Activated CD4-positive, CD25-positive, alpha-beta regulatory T cell treated with anti-CD3 and anti-CD28 coated beads, Interleukin-2, amount 50 U/mL, for 16 hours (primary cell): ENCODE measurements at places on chromosomes 3 and 15.

- DNase-seq: no peak
Measured at GRCh38 chr3:153210146-153210545, 48.1 kb downstream of the RAP2B start.

DNA sequence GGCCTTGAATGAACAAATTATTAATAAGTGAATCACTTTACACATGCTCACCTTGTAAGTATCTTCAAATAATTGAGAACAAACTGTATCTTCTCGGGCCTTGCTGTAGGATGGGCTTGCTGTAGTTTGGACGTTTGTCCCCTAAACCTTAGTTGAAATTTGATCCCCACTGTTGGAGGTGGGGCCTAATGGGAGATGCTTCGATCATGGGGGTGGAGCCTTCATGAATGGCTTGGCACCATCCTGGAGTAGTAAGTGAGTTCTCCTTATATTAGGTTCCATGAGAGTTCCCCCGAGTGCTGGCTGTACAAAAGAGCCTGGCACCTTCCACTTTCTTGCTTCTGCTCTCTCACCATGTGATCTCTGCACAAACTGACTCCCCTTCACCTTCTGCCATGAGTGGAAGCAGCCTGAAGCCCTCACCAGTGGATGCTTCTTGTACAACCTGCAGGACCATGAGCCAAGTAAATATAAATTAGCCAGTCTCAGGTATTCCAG, 29.3 kb downstream of the PIGB start:
- no peak for DNase-seq

GRCh38 chr15:26045516-26045915, 182.4 kb upstream of the ATP10A start:
- DNase-seq: no peak

DNA sequence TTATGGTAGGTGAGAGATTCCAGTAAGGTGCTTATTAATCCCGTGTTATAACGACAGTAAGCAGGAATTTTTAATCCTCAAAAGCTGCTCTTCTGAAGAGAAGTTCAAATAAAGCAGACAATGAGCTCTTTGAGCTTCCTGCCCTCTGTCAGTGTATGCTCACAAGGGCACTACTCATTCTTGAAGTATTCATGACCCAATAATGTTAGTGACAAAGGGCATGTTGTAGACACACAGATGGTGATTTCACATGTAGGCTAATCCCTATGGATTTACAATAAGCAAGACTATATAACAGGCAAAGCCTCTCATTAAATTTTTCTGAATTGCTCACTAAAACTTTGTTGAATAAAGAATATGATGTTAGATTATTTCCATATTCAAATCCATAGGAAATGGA, 578.6 kb downstream of the RSL24D1 start:
- no peak for DNase-seq

DNA sequence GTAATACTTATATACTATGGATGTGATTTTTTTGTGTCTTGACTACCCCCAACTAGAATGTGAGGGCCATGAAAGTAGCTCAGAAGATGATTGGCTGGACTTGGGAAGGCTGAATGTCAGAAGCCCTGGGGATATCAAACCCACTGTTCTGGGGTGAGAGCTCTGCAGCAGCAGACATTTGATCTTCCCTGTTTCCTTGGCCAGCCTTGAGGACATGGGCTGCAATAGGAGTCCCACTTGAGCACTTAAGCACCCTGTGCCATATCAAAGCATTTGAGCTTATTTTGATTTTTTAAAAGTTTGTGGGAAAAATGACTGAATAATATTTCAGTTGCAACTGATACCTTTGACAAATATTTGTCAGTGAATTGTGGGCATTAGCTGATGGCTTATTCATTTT, 21.7 kb downstream of the GTF2E1 start:
- DNase-seq: no peak

DNA sequence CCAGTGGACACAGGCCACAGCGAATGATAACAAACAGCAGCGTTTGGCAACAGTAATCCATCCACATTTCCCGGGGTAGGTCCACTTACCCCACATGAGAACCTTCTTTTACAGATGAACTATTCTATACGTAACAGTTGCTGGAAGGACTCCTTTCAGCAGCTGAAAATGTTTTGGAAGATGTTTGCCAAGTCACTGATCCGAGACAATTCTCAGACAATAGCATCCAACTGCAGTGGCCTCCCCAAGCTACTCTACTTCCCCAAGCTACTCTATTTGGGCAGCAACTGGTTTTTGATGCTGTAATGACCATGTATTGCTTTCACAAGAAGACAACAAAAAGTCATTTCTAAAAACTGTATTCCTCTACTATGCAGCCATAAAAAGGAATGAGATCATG, 87.5 kb downstream of the ADAMTS17 start:
- DNase-seq: no peak

GRCh38 chr3:175046601-175047000, 187.5 kb downstream of the NAALADL2 start:
- DNase-seq: no peak

GRCh38 chr15:86038491-86038890, 41.2 kb upstream of the AGBL1 start:
- DNase-seq: no peak

GRCh38 chr3:42276141-42277132, 10.5 kb upstream of the CCK start:
- no peak for DNase-seq

GRCh38 chr3:77256584-77257503, 216.9 kb downstream of the ROBO2 start:
- DNase-seq: no peak

DNA sequence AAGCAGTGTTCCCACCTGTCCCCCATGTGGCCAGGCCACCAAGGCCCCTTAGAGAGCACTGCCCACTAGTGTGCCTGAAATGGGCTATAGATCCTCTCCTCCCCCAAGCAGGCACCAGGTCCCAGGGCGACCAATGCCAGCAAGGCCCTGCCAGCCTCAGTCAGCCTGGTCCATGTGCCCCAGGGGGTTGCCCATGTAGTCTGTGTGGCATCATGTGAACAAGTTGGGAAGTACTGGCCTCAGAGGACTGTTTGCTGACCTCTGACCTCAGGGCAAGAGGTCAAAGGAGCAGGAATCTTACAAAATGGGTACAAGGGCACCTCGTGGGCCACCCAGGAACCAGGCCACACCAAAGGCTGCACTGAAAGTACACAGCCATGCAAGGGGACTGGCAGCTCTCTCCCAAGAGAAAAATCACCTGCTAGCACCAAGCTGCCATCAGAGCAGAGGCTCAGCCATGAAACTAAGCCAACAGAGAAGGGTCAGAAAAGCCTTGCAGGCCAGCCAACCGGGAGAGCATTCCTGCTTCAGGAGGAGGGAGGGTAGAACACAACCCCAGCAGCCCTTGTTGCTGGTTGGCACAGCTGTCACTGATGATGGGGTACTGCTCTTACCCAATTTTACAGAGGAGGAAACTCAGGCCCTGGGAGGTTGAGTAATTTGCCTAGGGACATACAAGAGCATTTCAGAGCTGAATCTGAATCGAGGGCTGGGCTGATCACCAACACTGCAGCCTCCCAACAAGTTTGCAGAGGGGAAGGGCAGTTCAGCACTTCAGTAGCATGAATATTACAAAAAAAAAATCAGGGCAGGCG, 5.2 kb upstream of the FURIN start:
- no peak for DNase-seq

GRCh38 chr3:172042136-172042662, 2.8 kb downstream of the FNDC3B start:
- DNase-seq: no peak

GRCh38 chr15:53527996-53528395, 231.5 kb downstream of the WDR72 start:
- no peak for DNase-seq

GRCh38 chr3:66633402-66634381, 132.9 kb upstream of the LRIG1 start:
- DNase-seq: no peak

GRCh38 chr3:16140116-16140893, 34.2 kb upstream of the GALNT15 start:
- no peak for DNase-seq

DNA sequence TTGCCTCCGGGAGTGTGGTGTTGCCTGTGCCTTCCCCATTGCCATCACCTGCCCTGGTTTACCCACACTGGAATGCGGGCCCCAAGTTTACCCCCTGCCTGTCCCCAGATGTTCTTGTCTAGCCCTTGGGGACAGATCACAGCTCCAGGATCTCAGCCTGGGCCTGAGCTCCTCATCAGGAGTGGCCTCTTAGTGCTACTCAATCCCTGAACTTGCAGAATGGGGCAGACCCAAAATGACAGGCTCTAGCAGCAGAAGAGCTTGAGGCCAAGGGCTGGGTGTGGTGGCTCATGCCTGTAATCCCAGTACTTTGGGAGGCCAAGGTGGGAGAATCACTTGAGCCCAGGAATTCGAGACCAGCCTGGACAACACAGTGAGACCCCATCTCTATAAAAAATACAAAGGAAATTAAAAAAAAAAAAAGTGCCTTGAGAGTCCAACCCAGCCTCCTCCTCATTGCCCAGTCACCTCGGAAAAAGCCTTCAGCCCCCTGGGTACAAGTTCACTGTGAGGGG, 3.8 kb downstream of the CHAC1 start:
- no peak for DNase-seq

GRCh38 chr15:88835119-88835518, 31.9 kb downstream of the ACAN start:
- DNase-seq: no peak

GRCh38 chr15:26125664-26126063, 262.5 kb upstream of the ATP10A start:
- no peak for DNase-seq

- DNase-seq: no peak
Measured at GRCh38 chr3:51916418-51916817, 13.3 kb upstream of the IQCF1 start.

DNA sequence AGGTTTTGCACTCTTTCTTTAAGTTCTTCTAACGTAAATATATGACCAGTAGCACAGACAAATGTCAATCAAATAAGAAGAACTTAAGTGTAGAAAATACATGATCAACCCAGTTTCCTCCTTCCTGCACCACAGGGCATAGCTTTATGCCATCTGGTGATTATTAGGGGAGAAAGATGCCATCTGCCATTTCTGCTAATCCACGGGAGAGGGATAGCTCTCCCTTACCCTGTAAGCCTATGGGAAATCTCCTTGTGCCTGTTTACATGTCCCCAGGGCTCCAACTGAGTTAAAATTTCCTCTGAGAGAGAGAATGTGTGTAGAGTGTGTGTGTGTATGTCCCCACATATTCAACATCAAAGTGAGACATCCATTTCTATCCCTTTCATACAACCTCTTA, 135.9 kb downstream of the RSL24D1 start:
- no peak for DNase-seq

DNA sequence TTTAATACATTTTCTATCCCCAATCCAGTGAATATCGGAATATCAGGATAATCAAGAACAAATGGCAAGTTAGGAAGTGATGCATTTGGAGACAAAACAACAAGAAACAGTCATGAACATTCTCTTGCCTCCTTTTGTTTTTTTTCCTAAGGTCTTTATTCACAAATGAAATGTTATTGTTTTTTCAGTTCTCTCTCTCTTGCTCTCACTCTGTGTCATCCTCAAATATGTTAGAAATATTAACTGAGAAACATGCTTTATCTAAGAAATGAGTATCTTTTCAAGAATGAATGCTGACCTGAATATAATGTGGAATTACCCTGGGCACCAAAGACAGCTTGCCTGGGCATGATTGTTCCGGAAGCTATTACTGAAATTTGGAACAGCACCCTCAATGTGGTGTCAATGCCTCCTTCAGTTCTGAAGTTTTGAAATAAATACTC, 51.3 kb downstream of the RBMS3 start:
- no peak for DNase-seq

DNA sequence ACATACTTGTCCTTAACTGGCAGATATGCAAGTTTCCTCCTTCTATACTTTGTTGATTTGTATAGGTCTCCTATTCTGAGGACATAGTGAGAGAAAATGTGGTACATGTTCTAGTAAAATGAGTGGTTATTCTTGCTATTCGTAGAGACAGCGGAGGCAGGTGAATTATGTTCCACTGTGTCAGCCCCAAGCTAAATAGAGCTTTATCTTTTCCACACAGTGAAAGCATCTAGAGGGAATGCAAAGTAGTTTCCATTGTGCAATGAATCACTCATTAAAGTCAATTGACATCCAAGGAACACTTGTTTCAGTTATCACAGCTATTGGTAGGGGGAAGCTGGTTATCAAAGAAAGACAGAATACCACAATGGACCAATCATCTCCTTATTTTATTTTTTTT, 262.4 kb downstream of the NLGN1 start:
- DNase-seq: no peak

DNA sequence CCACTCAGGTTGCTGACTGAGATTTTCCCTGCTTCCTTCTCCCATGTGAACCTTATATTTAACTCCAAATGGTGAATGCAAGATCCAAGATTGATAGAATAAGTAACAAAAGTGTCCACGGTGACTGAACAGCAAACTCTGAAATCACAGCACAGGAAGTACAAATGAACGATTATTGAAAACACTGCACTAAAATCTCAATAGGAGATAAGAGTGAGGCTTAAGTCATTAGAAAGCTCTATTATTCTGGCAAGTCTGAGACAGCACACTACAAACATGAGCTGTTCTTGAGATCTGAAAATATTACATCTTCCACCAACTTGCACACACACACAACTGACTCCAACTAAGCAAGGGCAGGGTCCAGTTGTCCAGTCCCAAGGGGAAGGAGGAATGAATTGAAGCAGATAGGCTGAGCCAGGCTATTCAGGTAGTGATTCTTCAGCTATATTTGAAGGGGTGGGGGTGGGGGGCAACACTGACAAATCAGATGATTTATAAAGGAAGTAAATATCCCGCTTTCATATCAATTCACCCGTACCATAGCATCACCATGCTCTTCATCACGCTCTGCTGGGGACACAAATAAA, 2.9 kb downstream of the ZNF385D start:
- DNase-seq: no peak

GRCh38 chr3:128438488-128439072, 28.1 kb downstream of the DNAJB8 start:
- DNase-seq: no peak

GRCh38 chr15:39628546-39629257, 47.8 kb downstream of the THBS1 start:
- no peak for DNase-seq

GRCh38 chr3:77197408-77197807, 157.5 kb downstream of the ROBO2 start:
- no peak for DNase-seq

- DNase-seq: no peak
Measured at GRCh38 chr3:172394692-172395091, 53.6 kb downstream of the GHSR start.

DNA sequence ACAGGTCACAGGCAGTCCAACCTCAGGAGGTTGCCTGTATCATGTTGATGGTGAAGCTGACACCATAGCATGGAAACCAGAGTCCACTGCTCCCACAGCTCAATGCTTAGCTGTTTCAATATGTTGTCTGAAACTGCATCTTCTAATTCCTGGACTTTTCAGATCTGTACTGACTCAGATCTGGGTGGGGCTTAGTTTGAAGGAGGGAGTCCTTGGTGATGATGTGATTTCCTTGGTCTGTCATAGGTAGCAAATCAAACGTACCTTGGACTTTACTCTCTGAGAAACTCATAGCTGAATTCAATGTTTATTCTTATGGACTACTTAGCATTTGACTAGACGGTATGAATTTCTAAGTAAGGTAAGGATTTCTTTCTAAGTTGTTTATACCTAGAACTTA, at the start of gene HHLA2:
HHLA2 (plus strand) TSS at position 310 of the 400 bp plus-strand sequence. CDS start 55,266 bp downstream, outside the sequence.
- DNase-seq: no peak
